ENCODE measurements at places on chromosomes 3 and 15.

DNA sequence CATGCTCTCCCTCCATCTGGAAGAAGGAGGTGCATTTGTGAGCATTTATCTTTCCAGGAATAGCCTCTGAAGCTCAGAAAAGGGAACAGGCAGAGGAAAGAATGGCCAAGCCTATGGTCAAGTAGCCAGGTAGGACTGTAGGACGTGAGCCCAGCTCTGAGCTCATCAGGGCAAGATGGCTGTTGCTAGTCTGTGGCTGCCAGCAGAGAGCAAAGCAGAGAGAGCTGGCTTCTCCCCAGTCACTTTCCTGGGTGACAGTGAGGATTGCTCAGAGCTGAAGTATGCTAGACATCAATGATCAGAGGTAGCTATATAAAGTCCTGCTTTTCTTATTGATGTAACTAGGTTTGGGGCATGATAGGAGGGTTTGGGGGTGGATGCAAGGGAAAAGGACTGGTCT is 146.1 kb upstream of the SLC24A5 start:
- no peak for DNase-seq

GRCh38 chr15:31104003-31104402 is 2.5 kb upstream of the TRPM1 start:
- DNase-seq = no peak

GRCh38 chr15:52567871-52568600 is 794 bp downstream of the ARPP19 start:
- no peak for DNase-seq

GRCh38 chr3:22959593-22959992 is 243.5 kb upstream of the UBE2E2 start:
- no peak for DNase-seq

DNA sequence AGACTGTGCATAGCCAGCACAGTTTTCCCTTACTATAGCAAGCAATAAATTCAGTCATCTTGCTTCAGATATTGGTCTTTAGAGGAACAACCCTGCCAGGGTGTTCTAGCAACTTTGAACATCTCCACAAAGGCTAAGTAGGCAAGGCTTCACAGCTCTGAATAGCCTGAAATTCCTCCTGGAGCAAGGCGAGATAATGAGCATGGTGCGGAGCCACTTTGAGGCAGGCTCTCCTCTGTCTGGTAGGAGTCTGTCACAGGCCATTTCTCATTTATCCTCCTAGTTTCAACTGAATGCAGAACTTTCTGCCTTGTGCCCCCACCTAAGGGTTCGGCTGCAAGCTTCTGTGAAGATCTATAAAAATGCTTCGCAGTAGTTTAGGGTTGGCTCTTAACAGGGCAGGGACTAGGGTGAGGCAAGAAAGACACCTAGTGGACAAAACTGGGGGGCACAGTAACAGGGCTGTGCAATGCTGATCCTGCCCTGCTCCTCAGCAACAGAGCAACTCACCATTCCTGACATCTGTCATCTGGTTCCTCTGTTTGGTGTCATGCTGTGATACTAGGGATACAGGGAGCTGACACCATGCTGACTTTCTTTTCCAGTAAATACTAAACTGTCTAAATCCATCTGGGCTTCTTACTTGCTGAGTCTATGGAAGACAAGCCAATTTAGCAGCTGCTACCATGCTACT is 16.6 kb upstream of the EHHADH start:
- no peak for DNase-seq

All from keratinocyte (primary cell).